Stimulated activated naive CD8-positive, alpha-beta T cell treated with anti-CD3 and anti-CD28 coated beads, Interleukin-15, amount 100 ng/mL, for 72 hours (primary cell): ENCODE measurements at places on chromosomes 7 and 10.

GRCh38 chr7:15855525-15856109, 169.1 kb upstream of the MEOX2 start:
- no peak for DNase-seq

- no peak for DNase-seq
These were observed 87.8 kb downstream of the CREB5 start for GRCh38 chr7:28500138-28500537.

- DNase-seq, result no peak
These were observed 349.0 kb downstream of the HPSE2 start for GRCh38 chr10:98886686-98887085.

- DNase-seq, result no peak
These were observed 5.7 kb upstream of the GOT1 start for GRCh38 chr10:99435986-99436638.

- DNase-seq, result no peak
These were observed 3.9 kb upstream of the ATP6V0E2 start for GRCh38 chr7:149869867-149870266.

GRCh38 chr7:54843841-54844355, 84.9 kb upstream of the SEC61G start:
- DNase-seq, result no peak

- DNase-seq, result no peak
These were observed 444 bp upstream of the TNPO3 start for GRCh38 chr7:129055294-129055816.

- DNase-seq, result no peak
These were observed 31.0 kb upstream of the PFKP start for GRCh38 chr10:3036155-3037021.

DNA sequence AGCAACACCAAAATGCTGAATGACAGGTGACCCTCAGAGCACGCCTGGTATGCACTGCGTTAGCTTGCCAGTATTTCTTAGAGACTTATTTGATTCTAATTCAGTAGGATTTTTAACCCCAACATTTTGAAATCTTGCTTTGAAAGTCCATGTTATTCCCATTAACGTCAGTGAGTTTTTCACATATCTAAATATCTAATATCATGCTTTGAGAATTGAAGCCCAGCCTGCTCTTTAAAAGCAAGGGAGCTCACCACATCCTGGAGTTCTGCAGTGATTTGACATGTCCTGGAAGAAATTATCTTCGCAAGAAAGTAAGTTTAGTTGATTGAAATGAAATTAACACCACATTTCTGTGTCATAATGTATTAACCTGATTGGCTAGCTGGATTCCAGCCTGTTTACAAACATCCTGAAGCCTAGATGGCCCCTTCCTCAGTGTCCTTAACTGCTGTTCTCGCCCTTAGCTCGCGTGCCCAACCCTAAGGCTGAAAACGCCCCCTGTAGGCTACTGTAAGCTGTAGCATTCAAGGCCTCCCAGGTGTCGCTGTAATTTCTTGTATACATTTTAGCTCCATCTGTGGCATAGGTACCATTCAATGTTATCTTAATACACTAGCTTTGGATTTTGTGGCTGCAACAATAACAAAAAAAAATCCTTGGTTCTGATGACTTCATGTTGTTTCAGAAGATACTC, 191.5 kb downstream of the MGMT start:
- no peak for DNase-seq

GRCh38 chr10:121553511-121554264, 44.6 kb downstream of the FGFR2 start:
- DNase-seq, result no peak

DNA sequence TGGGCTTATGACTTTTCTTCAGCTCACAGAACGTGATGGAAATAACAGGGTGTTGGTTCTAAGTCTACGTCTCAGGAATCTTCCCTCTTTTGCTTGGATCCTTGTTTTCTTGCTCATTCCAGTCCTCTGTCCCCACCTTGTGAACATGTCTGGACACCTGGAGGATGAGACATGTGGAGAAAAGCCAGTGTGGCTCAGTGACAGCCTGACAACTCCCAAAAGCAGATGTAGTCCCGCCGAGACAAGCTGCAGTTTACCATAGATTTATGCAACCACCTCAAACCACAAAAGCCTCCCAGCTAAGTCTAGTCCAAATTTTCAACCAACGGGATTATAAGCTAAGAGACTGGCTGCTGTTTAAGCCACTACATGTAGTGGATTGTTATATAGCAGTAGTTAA, 476.1 kb downstream of the SH2D4B start:
- DNase-seq, result no peak

GRCh38 chr7:90404777-90405176, 1.5 kb downstream of the CLDN12 start:
- no peak for DNase-seq

GRCh38 chr10:105468759-105469158, 827.7 kb downstream of the SORCS3 start:
- DNase-seq, result no peak

GRCh38 chr10:132099389-132100090, 33.8 kb downstream of the JAKMIP3 start:
- DNase-seq, result no peak

GRCh38 chr10:76497666-76498065, 1066.2 kb downstream of the LRMDA start:
- DNase-seq, result no peak

- DNase-seq, result no peak
These were observed 30.2 kb downstream of the MGAM start for GRCh38 chr7:142025896-142026295.

DNA sequence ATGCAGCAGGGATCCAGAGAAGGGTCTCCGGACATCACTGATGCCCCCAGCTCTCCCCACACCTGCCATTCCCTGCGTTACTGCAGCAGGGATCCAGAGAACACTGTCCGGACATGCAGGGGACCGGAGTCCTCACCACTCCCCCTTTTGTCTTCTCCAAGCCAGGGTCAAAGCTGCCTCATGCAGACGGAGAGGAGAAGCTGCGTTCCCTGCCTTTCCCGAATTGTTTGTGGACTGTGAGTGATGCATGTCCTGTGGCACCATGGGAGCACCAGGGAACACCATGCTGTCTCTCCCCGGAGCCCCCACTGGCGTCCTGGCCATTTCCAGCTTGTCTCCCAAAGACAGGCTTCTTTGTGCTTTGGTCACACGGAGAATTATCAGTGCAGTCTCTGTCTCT, 599.7 kb downstream of the PTPRN2 start:
- no peak for DNase-seq

DNA sequence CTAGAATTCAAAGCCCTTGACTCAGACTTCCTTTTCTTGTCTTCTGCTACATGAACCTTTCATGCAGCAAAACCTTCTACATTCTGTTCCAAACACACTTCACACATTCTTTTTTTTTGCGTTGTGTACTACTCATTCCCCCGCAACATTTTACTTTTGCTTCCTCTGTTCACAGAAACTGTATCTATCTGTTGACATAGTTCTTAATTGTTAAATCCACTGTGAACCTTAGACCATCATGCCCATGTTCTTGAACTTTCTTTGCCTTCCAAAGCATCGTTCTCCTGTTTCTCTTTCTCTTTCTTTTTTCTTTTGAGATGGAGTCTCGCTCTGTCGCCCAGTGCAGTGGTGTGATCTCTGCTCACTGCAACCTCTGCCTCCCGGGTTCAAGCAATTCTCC, 14.2 kb downstream of the CCSER2 start:
- DNase-seq, result no peak

GRCh38 chr7:2508327-2509215, 11.0 kb upstream of the LFNG start:
- peak; percentile 72 for DNase-seq

DNA sequence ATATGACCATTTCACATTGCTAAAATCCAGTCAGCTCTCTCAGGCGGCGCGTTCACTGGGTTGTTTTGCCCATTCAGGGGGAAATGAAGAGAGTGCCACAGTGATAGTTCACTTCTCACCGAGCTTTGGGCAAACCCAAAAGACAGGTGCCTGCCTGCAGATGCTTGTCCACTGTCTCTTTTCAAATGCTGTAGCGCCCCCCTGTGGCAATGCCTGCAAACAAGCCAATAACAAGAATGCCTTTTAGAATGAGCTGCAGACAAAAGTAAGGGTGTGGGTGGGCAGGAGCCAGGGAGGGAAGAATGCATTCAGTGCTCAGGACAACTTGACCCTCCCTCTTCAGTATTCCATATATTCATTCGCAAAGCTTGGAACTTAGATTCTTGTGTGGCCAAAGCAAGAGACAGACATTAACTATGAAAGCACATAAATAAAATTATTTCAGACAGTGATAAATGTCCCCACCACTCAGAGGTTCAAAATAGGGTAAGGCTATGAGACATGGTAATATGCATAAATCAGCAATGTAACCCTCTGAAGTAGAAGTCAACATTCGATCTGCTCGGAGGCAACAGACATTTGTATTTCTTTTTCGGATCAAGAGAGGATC, 86.9 kb downstream of the JAZF1 start:
- peak; percentile 62 for DNase-seq

DNA sequence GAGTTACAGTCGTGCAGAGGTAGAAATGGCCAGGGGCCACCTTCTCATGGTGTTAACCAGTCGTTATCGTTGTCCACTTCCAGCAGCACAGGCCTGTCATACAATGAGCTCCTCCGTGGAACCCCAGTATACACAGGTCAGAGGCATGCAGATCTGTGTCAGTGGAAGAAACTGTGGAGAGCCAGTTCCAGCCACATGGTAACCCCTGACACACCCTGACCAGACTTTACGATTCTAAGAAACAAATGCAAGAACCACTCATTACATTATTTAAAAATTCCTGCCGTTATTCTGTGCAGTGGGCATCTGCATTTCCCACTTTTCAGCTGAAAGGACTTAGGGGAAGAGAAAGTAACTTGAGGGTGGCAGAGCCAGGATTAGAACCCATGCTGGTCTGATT, 23.5 kb upstream of the GJD4 start:
- DNase-seq, result no peak

GRCh38 chr7:135653340-135654080, 8.8 kb upstream of the STMP1 start:
- no peak for DNase-seq

DNA sequence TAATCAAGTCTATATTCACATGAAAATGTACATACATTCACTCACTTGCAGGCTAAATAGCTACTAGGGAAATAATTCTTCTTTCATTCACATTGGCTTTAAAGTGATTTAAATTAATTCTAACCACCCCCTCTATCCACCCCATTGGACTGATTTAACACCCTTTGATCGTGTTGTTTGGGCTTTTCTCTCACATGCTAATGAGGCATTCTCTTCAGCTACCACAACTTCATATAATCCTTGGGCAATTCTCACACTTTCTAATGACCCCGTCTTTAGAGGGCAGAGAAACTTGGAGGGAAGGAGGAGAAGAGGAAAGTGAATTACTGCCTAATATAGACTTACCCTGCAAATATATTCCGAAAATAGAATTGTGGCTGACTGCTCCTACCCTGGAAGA, 24.6 kb downstream of the GRM3 start:
- no peak for DNase-seq

GRCh38 chr7:33193308-33193864, 64.0 kb downstream of the BBS9 start:
- no peak for DNase-seq

DNA sequence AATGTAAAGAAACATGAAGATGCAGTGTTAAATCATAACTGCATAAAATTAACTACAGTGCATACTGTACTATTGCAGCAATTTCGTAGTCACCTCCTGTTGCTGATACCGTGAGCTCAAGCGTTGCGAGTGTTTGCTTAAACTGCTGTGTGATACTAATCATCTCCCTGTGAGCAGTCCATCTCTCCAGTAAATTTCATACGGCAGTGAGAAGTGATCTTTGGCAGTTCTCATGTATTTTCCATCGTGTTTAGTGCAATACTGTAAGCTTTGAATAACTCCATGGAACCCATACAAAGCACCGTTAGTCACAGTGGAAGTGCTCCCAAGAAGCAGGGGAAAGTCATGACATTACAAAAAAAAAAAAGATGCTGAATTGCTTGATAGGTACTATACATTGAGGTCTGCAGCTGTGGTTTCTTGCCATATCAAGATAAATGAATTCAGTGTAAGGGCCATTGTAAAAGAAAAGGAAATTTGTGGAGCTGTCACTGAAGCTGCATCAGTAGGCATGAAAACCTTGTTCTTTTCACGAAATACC, 360.4 kb downstream of the EXOC4 start:
- DNase-seq, result no peak

- no peak for DNase-seq
These were observed 15.4 kb downstream of the NFE2L3 start for GRCh38 chr7:26167303-26167934.

GRCh38 chr7:4655896-4656295, 26.2 kb upstream of the FOXK1 start:
- DNase-seq, result no peak

GRCh38 chr10:33703501-33704213, 369.2 kb upstream of the NRP1 start:
- no peak for DNase-seq

DNA sequence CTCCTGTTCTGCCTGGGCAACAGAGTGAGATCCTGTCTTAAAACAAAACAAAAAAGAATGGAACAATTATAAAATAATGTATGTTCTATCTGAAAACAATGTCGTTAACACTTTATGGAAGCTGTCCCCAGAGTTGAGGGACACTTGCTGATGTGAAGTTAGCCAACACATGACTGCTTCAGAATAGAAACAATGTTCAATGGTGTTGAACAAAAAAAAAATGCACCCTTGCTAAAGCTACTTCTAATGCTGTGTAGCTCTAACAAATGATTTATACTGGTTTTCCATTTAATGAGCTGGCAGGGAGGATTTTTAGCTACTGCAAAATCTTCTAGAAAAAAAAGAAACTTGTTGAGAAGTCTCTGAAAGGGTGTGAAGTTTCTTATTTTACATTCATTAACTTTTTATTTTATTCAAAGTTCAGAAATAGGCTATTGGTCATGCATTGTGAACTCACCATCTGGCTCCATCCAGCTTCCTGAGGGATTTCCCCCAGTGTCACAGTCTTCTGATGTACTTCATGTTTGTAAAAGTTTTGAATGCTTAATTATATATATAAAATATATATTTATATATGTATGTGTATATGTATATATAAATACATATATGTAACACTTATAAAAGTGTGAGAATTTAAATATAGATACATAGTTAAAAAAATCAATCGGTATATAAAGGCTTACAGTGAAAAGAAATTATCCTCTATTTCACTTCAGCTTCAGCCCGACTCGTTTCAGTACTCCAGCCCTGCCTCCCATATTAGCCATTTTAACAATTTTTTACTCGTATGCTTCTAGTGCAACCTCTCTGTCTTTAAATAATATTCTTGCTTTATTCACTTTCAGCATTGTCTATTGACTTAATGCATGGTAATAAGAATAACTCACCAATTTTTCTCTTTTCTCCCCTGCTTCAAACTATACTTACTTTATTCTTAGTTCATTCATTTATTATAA, 35.0 kb downstream of the HDAC9 start:
- no peak for DNase-seq

GRCh38 chr10:19412531-19412930, 363.9 kb downstream of the MALRD1 start:
- DNase-seq, result no peak

GRCh38 chr10:70671619-70672164, 614 bp upstream of the ADAMTS14 start:
- no peak for DNase-seq

DNA sequence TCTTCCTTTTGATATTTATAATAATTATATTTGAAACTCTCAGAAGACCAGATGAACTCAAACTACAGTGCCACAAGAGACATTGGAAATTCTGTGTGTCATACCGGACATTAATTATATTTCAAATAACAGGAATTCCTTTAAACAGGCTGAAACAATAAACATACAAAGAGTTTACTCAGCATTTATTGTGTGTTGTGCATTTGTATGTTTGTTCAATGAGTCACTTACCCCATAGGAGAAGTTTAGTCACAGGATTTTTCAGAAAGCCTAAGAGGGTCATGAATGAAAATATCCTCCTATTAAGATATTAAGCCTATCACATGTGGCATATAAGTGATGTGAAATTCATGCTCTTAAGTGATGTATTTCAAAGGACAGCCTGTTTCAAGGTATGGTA, 566.8 kb downstream of the CNTNAP2 start:
- DNase-seq, result no peak
